Thoracic aorta (tissue), 2 donors: ENCODE measurements at places on chromosomes 1 and 21. TPM values are rescaled to one million over a fixed set of nuclear protein-coding genes. Genes with fewer than 3 reads are reported as not detected.
A peak's percentile ranks its signal among the peaks of the same experiment; 100 is the strongest.

MFSD2A gene
- total RNA-seq: 13.1 TPM

TYW3 gene
- total RNA-seq: 13.3 TPM

PAQR6 gene
- total RNA-seq: 0.27 TPM

KPRP gene
- 0.14 TPM for total RNA-seq

- peak overlapping the region; percentile 39 for H3K4me3 ChIP-seq
- no peaks in the 10 kb centered on the region for H3K27me3 ChIP-seq
- H3K4me1 ChIP-seq: peaks cover 22% of the 10 kb centered on the region
- H3K27ac ChIP-seq: peak overlapping the region; percentile 99
- no peak for DNase-seq
These were observed 5.5 kb upstream of the ANKRD35 start for GRCh38 chr1:145891143-145891542.

GRCh38 chr1:34929497-34929852, at the start of gene DLGAP3:
TSS of gene DLGAP3 (minus strand) at chr1:34929650. CDS start at chr1:34905383, 24,267 bp downstream.
- peaks cover 14% of the 10 kb centered on the region for H3K4me1 ChIP-seq
- H3K36me3 ChIP-seq: no peaks in the 10 kb centered on the region
- no peak for DNase-seq
- no peak within 1 kb of the TSS for H3K27ac ChIP-seq
- H3K4me3 ChIP-seq: peak within 1 kb of the TSS; percentile 62

DNA sequence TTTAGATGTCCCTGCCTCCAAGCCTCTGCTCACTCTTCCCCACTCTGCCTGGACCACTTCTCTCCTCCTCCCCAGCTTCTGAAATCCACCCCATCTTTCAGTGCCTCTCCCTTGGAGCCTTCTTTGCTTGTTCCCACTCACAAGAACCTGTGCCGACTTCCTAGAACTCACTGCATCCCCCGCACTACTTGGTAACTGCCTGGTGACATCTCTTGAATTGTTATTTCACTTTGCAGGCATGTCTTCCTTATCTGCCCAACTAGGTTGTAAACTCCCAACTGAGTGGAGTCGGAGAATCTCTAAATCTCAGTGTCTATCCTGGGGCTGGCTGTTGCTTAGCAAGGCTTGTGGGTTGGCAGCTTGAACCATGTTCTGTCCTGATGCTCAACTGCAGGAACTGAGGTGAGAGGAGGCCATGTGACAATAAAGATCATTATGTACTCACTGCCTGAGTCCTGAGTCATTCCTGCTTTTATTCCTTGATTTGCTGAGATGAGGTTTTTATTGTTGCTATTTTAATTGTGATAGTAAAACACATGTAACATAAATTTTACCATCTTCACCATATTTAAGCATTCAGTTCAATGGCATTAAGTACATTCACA, 3.9 kb downstream of the KPRP start:
- H3K36me3 ChIP-seq: no peaks in the 10 kb centered on the region
- no peak for DNase-seq
- H3K4me1 ChIP-seq: no peaks in the 10 kb centered on the region

DNA sequence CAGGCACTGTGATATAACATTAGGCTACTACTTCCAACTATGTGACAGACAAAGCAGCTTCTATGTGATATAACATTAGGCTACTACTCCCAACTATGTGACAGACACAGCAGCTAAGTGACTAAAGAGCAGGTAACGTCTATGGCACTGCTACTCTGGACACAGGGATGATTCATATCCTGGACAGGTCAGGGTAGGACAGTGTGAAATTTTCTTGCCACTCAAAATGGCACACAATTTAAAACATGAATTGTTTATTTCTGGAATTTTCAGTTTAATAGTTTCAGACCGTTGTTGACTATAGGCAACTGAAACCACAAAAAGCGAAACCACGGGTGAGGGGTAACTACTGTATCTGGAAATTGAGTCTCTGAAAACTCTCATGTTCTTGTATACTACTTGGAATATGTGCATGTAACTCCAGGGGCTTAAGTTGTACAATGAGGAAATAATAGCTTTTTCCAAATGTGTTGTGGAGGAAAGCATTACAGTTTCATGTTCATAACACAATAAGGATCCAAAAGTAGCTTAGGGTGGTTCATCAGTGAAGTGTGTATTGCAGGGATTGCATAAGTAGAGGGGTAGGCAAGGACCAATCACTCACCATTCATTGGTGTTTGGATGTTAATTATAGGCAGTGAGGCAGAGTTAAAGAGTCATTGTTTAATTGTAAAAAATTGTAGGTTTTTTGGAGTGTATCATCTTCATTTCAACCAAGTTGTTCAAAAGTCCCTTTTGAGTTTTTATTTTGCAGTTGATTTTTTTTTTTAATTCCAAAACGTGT, 5.3 kb downstream of the DTL start:
- DNase-seq: no peak
- H3K27ac ChIP-seq: no peak overlapping the region
- H3K36me3 ChIP-seq: no peaks in the 10 kb centered on the region
- H3K4me3 ChIP-seq: no peak overlapping the region

- DNase-seq: no peak
- no peaks in the 10 kb centered on the region for H3K36me3 ChIP-seq
- H3K27me3 ChIP-seq: no peaks in the 10 kb centered on the region
- H3K27ac ChIP-seq: no peak overlapping the region
These were observed 119.5 kb downstream of the NTMT2 start for GRCh38 chr1:170265234-170265633.

GRCh38 chr1:45009956-45010854, 919 bp downstream of the HECTD3 start:
- H3K4me1 ChIP-seq: peaks cover 19% of the 10 kb centered on the region
- H3K36me3 ChIP-seq: peaks cover 41% of the 10 kb centered on the region
- no peak for DNase-seq
- peak overlapping the region; percentile 96 for H3K4me3 ChIP-seq
- no peaks in the 10 kb centered on the region for H3K27me3 ChIP-seq

- H3K27me3 ChIP-seq: no peaks in the 10 kb centered on the region
- no peak for DNase-seq
- H3K4me3 ChIP-seq: no peak overlapping the region
- H3K4me1 ChIP-seq: no peaks in the 10 kb centered on the region
These were observed 184.3 kb upstream of the CACYBP start for GRCh38 chr1:174815474-174815908.

DNA sequence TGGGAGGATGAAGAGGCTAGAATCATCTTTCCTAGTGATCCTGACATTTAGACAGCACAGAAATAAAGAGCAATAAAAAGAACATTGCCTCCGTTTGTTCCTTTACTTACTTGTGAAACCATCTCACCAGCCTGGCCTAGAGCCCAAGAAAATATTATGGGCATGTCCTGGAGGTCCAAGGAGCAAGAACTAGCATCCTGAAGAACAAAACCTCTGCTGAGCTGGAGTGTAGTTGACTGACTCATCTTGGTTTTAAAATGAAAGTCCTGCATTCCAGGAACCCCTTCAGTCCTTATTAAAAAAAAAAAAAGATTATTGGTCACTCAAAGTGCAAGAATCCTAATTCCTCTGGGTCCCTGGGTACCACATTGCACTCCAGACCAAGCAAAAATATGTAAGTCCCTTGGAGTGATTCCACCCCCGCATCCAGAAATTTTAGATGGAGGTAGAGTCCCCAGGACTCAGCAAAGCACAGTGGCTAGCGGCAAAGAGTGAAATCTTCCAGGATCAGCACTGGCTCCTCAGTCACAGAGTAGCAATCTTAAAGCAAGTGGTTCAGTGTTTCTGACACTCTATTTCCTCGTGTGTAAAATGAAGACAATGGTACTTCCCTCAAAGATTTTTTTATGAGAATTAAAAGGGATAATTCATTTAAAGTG, 7.0 kb downstream of the SMCP start:
- H3K27ac ChIP-seq: no peak overlapping the region
- no peak for DNase-seq
- H3K4me1 ChIP-seq: peaks cover 30% of the 10 kb centered on the region
- no peak overlapping the region for H3K4me3 ChIP-seq
- H3K36me3 ChIP-seq: no peaks in the 10 kb centered on the region

DNA sequence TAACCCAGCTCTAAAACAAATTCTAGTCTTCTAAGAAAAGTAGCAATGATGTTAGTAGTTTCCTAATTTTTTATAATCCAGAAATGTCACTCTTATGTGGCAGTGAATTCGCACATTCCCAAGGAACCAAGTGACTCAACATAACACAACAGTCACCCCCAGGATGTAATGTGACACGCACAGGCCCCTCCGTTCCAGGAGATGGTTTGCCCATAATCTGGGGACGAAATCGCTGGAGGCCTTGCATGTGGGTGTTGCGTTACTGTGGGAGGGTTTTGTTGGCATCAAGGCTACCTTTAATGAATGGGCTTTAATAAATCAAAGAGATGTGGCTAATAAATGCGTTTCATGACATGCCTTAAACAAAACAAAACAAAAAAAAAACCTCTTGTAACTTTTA, 50.9 kb downstream of the EVA1C start:
- no peak for DNase-seq
- peaks cover 34% of the 10 kb centered on the region for H3K36me3 ChIP-seq
- H3K27me3 ChIP-seq: no peaks in the 10 kb centered on the region
- H3K4me3 ChIP-seq: no peak overlapping the region
- H3K27ac ChIP-seq: peak overlapping the region; percentile 86

- no peaks in the 10 kb centered on the region for H3K36me3 ChIP-seq
- H3K4me1 ChIP-seq: no peaks in the 10 kb centered on the region
- DNase-seq: no peak
- H3K4me3 ChIP-seq: no peak overlapping the region
- no peaks in the 10 kb centered on the region for H3K27me3 ChIP-seq
These were observed 186.2 kb upstream of the C1orf174 start for GRCh38 chr1:4086085-4086850.

DNA sequence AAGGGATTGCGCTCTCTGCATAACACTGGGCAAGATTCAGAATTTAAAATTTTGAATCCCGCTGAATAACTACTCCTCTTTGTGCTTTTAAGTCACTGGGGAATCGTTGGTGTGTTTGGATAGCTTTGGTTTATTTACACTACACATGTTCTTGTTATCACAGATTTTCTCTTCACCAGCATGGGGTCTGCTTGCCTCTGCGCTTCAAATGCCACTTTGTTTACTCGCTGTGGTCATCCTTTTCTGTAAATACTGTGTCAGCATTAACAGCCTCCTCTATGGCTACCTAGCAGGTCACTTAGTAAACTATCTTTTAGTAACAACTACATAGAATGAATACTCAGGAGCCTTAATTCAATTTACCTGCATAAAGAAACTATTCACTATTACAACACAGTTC, 14.4 kb upstream of the KCNH1 start:
- no peaks in the 10 kb centered on the region for H3K36me3 ChIP-seq
- no peaks in the 10 kb centered on the region for H3K27me3 ChIP-seq
- no peak overlapping the region for H3K27ac ChIP-seq
- DNase-seq: no peak
- no peak overlapping the region for H3K4me3 ChIP-seq

DNA sequence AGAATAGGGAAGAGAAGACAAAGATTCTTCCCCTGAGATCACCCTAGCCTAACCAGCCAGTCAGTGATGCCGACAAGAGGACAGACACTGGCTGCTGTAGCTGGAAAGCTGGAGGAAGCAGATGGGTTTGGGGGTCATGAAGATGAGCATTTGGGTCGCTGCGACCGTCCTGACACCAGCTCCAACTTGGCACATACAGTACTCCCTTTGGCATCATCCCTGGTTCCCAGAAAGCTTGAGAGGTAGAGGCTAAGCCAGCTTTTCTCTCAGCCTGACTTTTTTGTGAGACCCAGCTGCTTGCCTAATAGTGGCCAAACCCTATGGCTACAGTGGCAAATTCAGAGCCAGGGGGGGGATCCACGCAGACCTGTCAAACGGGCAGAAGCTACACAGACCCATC, 43.0 kb upstream of the IKBKE start:
- H3K4me3 ChIP-seq: no peak overlapping the region
- no peaks in the 10 kb centered on the region for H3K4me1 ChIP-seq
- no peak overlapping the region for H3K27ac ChIP-seq
- peaks cover 13% of the 10 kb centered on the region for H3K36me3 ChIP-seq
- H3K27me3 ChIP-seq: no peaks in the 10 kb centered on the region

GRCh38 chr1:88216441-88216840, 467.6 kb upstream of the PKN2 start:
- H3K27ac ChIP-seq: no peak overlapping the region
- H3K4me1 ChIP-seq: no peaks in the 10 kb centered on the region
- no peaks in the 10 kb centered on the region for H3K27me3 ChIP-seq
- no peak for DNase-seq

DNA sequence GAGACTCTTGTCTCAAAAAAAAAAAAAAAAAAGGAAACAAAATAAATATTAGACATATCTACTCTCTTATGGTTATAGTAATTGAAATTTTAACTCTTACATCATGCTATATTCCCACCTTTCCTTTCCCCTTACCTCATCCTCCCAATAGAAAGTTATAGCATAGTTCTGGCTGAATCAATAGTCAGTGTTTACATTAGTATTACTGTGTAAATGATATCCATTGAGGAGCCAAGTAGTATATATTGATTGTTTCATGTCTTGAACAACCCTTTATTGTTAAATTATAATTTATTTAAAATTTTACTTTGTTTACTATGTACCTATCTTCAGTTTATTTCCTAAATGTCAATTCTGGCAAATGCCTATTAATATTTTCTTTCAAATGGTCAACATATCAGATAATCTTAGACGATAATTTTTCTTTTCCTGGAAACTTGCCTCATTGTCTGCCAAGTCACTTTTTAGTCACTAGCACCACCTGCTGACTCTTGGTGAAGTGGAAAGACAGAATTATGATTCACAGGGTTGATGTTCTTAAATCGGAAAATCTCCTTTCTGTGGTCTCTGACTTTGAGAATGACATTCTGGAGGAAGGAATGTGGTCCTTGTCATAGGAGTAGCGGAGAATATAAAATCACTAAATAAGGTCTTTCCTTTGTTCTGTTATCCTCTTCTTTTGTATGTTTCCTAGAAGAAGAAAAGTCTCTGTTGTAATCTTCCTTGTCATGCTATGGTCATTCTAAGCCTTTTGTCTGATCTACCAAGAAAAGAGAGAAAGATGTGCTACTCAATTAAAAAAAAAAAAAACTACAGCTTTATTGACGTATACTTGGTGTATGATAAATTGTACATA, 8.6 kb downstream of the HJV start:
- DNase-seq: no peak
- H3K27me3 ChIP-seq: no peaks in the 10 kb centered on the region
- H3K4me1 ChIP-seq: no peaks in the 10 kb centered on the region
- H3K27ac ChIP-seq: no peak overlapping the region
- no peaks in the 10 kb centered on the region for H3K36me3 ChIP-seq
- H3K4me3 ChIP-seq: no peak overlapping the region

DNA sequence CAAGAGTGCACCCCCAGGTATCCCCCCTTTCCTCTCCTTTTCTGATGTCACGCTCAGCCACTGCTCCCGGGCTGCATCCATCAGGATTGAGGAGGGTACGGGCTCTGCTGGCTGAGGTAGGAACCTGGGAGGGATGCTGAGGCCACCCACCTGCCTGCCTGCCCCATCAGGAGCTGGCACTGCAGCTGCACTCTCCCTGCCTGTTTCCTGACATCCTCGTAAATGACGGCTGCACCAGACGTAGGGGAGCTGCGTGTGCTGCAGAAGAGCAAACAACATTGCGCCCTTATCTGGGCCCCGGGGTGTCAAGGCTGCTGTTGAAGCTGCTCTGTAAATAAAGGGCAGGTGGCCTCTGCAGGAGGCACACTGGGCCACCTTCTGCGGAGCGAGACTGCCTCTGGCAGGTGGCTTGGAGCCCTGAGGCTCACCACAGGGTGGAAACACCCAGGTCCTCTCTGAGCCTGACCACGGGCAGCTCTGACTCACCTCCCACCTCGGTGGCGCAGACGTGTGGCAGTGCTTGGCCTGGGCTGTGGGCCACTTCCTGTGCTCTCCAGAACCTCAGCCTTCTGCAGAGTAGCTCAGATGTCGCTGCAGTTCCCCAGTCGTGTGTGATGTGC, 30.9 kb downstream of the SNAP47 start:
- H3K4me1 ChIP-seq: peaks cover 11% of the 10 kb centered on the region
- no peak overlapping the region for H3K27ac ChIP-seq
- H3K36me3 ChIP-seq: peaks cover 22% of the 10 kb centered on the region
- no peak overlapping the region for H3K4me3 ChIP-seq
